Hematopoietic multipotent progenitor cell treated with erythropoietin and hydrocortisone succinate and interleukin-3 and kit ligand, for 8 days (in vitro differentiated cells): ENCODE measurements at places on chromosomes 3 and 15.

DNA sequence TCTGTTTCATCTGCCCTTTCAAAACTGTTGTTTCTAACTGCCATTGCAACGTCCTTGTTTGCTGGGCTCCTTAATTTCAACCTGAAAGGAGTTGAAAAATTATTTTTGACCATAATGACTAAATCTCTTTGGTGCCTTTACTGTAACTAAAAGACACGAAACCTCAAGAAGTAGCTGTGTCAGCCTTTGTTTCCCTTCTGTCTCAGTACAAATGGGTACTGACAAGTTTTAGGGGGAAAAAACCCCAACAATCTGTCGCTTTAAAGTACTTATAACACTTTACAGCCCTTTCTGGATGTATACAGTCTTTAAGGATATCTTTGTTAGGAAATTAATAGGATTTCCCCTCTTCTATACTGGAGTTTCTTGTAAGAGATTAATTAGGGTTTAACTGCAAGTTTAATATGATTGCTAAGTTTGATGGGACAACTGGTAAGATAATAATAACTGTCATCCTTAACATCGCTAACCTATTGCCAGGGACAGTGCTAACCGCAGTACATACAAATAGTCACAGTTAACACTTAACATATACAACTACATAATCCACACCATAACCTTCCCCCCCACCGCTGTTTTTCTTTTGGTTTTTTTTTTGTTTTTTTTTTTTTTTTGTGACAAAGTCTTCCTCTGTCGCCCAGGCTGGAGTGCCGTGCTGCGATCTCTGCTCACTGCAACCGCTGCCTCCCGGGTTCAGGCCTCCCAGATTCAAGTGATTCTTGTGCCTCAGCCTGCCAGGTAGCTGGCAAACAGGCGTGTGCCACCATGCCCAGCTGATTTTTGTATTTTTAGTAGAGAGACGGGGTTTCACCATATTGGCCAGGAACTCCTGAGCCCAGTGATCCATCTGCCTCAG lies 1.7 kb downstream of the GXYLT2 start:
- no peak for DNase-seq

- no peak for DNase-seq
These were observed 1238.9 kb upstream of the ALCAM start for GRCh38 chr3:104127830-104128229.

DNA sequence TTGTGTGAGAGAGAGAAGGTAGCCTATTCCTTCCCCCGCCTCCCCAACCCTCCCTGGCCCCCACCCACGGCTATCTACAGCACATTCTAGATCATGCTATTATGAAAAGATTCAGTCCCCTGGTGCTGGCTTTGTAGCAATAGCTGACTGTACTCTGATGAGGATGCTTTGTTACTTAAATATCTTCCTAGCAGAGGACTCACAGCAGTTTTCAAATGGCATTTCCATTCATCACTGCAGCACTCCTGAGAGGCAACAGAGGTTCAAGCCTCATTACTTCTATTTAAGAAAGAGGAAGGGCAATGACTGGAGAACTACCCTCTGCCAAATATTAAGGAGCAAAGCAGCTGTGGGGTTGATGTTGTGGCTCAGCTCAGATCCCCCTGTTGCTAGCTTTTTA lies 61.0 kb downstream of the LRRN1 start:
- no peak for DNase-seq

- no peak for DNase-seq
These were observed 119.9 kb downstream of the ALDH1A2 start for GRCh38 chr15:57945616-57946015.

DNA sequence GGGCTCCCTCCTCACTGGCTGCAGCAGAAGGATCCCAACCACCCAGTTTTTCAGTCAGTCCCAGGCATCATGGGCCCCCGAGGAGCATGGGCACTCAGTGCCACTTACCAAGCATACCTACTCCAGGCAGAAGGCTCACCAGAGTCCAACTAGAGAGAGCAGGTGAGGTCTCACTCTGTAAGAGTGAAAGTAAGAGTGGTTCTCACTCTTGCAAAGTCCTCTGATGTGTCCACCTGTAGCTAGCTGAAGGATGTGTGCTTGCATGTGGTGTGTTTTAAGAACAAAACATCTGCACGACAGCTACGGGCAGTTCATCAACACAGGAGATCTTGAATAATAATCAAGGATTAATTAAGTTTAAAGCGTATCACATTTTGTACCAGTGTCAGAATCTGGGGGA lies 49.7 kb downstream of the CCK start:
- no peak for DNase-seq

GRCh38 chr3:67109651-67110204 lies 111.6 kb downstream of the KBTBD8 start:
- peak; percentile 37 for DNase-seq

GRCh38 chr15:37046876-37047614 lies 53.3 kb downstream of the MEIS2 start:
- no peak for DNase-seq
